ENCODE measurements at places on chromosomes 6 and 20.

DNA sequence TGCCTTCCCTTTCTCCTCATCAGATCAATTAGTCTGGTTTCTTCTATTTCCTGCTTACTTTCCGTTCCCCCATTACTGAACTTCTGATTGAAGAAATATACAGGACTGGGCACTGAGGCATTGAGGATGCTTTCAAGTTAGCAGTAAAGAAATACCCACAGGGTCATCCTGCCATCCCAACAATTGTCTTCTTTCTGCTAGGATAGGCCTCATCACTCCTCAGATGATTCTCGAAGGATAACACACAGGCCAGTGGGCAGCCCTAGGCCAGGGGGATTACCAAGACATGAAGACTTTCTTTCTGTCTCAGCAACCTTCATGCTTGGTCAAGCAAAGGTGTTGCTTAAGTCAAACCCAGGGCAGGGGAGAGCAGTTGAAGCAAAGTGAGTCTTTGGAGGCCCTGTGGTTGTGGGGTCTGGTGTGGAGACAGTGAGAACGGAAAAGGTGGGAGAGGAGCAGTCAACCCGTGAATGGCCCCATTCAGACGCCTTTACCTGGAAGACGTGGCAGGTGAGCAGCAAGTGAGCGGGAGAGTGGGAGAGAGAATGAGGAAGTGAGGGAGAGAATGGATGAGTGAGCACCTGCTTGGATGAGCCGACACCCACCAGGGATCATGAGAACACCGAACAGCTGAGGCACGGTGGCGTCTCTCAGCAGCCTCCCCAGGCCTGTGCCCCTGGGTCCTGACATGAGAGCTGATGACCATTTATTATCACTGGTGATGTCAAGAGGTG, 462.9 kb downstream of the PREX1 start:
- DNase-seq, result no peak

- no peak for DNase-seq
Observed at GRCh38 chr20:45828589-45828988, 1.5 kb upstream of the TNNC2 start.

GRCh38 chr6:33875141-33875581, 71.4 kb upstream of the MLN start:
- no peak for DNase-seq

GRCh38 chr6:90121982-90122381, 174.7 kb downstream of the BACH2 start:
- DNase-seq, result peak; percentile 19

- no peak for DNase-seq
Observed at GRCh38 chr6:70738028-70738427, 70.3 kb downstream of the SMAP1 start.

DNA sequence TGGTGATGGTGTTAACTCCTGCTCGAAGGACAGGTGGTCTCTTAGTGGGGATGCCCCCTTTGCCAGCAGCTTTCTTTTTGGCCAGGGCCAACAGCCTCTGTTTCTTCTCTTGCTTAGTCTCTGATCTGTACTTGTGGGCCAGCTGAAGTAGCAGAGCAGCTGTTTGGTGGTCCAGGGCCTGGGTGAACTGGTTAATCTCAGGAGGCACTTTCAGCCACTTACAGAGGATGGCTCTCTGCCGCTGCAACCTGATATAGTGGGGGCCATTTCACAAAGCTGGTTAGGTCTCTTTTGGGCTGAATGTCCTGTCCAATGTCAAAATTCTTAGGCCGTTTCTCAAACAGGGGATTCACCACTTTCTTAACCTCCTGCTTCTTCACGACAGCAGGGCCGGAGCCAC, 23.2 kb upstream of the LOC128125822 start:
- no peak for DNase-seq

DNA sequence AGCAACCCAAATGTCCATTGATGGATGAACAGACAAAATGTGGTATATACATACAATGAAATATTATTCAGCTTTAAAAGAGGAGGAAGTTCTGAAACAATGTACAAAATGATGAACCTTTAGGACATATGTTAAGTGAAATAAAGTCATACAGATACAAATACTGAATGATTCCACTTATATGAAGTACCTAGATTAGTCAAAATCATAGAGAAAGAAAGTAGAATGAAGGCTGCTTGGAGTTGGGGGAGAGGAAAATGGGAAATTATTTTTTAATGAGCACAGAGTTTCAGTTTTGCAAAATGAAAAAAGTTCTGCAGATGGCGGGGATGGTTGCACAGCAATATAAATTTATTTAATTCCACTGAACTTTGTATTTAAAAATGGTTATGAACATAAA, 12.4 kb downstream of the COL19A1 start:
- no peak for DNase-seq

DNA sequence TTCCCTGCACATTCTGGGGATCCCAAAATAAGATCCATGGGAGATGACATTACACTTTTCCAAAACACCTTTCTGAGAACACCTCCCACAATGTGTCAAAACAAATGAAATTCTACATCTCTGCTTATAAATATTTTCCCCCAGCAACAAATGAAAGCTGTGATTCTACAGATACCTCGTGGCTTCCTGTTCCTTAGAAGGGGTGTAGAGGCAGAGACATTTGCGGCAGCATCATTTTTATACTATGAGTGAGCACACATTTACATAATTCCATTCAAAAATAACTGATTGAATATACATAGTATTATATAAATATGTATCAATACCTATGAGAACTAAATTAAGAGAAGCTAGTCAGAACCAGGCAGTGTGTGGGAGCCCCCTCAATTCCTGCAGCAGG, 213.9 kb upstream of the JARID2 start:
- no peak for DNase-seq

GRCh38 chr6:487956-488355, 96.4 kb downstream of the IRF4 start:
- no peak for DNase-seq

DNA sequence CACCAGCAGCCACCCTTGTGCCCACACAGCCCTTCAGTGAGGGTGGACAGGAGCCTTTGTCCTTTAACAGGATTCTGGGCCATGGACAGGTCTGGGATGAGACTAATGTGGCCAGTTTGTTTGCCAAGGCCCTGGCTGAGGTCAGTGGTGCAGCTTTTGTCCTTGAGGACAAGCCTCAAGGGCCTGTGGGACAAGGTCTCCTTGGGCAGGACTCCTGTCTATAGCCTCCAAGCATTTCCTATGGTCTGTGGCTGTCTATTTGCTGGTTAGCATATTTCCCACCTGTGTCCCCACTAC, 44.1 kb downstream of the SUN5 start:
- no peak for DNase-seq

GRCh38 chr6:22972771-22973170, 403.4 kb downstream of the HDGFL1 start:
- DNase-seq, result no peak

GRCh38 chr6:56647172-56647762, 4.6 kb upstream of the DST start:
- DNase-seq, result no peak

- DNase-seq, result peak; percentile 72
Observed at GRCh38 chr20:32358883-32359632, 927 bp downstream of the ASXL1 start.

DNA sequence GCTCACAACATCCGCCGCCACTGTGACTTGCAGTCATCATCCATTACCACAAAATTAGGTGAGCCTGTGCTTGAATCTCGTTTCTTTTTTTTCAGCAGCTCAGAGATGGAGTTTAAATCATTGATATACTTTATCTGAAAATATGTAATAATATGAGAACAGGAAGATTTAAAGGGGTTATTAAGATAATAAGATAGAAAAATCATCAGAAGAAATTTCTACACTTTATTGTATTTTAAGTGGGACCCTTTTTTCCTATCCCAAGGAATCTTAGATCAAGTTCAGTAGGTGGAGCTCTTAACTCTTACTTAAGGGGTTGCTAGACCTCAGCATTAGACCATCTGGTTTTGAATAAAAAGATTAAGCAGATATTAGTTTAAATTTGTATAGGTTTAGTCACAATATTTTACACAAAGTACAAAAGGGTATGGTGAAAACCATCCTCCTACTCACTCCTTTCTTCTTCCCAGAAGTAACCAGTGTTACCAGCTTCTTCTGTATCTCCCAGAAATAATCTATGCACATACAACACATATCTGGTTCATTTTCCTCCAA, 9.4 kb upstream of the NCOA7 start:
- peak; percentile 25 for DNase-seq

DNA sequence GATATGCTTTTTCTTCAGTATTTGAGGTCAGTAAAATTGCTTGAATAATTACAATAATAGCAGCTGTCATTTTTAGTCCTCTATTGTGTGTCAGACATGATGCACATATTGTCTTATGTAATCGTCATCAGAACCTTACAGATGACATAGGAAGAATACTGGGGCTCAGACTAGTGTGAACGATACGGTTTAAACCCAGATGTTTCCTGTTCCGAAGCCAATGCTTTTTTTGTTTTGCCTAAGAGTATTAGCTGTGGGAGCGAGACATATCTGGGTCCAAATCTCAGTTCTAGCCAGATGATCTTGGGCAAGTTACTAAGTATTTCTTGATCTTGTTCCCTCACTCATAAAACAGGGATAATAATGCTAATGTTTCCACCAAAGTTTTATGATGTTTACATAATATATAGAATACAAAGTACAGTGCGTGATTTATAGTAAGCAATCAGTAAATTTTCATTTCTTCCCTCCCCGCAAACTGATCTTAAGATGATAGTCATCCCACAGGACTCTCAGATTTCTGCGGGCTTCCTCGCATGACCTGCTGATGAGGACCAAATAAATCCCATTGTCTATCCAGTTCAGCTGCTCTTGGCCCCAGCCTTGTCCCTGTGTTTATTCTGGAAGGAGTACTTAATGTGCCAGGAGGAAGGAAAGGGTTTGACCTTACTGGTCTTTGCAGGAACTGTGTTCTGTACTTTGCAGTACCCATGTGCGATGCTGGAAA, 98.2 kb downstream of the CAP2 start:
- DNase-seq, result no peak

DNA sequence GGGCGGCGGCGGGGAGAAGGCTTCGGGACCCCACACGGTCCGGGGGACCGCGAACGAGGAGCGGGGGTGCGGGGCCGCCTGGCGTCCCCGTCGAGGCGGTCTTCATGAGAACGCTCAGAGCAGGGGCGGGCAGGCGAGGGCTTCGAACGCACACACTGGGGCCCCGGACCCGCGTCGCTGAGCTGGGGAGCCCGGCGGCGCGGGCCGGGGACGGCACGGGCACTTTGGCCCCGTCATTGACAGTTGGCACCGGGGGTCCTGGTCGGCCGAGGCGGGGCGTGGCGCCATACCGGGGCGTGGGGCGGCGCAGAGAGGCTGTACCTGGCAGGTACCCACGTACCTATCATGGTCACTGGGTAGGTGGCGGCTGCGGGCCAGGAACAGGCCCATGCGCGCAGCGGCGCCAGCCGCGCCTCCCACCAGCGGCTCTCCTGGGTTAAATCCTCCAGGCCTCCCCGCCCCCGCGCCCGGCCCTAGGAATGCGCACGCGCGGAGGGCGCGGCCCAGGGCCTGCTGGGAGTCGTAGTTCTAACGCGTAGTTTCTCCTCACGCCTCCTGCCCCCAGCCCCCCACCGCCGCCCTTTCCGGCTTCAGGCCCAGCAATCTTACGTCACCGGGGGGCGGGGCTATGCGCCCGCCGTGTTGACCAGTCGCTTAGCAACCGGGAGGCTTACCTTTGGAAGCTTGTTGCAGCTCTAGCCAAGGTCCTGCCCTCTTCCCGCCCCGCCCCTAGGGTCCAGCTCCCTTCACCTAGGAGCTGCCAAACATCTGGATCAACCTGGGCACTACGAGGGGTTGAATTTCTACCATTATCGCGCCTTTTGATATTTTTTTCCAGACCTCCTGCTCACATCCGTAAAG, at the start of the genes PACRG and PRKN:
Gene PACRG, plus strand, starts transcription at position 653 of the 861 bp plus-strand sequence.
Gene PRKN, minus strand, starts transcription at position 445 of the 861 bp plus-strand sequence.
- DNase-seq, result peak; percentile 98

- peak; percentile 40 for DNase-seq
Observed at GRCh38 chr6:106125925-106126435, 39.8 kb downstream of the PRDM1 start.

DNA sequence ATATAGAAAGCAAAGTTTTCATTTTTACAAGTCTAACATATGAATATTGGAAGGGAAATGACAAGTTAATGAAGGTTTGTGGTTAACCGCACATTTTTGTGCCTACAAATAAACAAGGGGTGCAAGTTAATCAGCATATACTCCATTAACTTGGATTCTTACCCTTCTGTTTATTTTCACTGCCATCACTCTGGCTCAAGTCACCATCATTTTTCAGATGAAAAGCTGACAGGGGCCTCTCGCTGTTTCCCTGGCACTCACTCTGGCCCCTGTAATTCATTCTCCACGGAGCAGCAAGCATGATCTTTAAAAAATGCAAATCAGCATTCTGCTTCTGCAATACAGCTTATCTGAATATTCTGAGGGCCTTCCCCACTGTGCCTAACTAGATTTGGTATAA, 29.8 kb downstream of the APCDD1L start:
- no peak for DNase-seq

- DNase-seq, result no peak
Observed at GRCh38 chr6:131741688-131742393, 31.0 kb upstream of the CTAGE9 start.

GRCh38 chr6:45640081-45640491, 262.4 kb upstream of the SUPT3H start:
- no peak for DNase-seq

DNA sequence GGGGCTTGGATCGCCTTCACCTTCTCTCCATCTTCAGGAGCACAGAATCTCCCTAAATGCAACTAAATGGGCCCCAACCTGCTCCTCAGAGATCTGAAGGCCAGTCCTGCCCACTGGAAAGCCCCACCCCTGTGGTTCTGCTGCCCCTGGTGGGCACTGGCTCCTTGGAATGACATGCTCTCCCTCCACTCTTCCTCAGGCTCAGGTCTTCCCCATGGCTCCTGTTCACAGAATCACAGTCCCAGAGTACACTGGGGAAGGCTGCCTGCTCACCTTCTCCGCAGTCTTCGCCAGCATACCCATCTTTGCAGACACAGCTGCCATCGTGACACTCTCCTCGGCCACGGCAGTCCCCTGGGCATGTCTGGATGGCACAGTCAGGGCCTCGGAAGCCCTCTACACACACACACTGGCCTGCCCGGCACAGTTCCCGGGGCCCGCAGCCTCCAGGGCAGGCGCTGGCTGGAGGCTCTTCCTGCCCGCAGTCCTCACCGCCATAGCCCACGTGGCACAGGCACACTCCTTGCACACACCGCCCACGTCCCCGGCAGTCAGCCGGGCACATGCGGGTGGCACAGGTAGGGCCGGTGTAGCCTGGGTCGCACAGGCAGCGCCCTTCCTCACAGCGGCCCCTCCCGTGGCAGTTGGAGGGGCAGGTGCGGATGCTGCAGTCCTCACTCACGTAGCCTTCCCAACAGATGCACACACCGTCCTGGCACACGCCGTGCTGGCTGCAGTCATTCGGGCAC, 13.6 kb downstream of the TNXB start:
- DNase-seq, result no peak

- no peak for DNase-seq
Observed at GRCh38 chr6:149885888-149886287, 12.0 kb downstream of the RAET1E start.

DNA sequence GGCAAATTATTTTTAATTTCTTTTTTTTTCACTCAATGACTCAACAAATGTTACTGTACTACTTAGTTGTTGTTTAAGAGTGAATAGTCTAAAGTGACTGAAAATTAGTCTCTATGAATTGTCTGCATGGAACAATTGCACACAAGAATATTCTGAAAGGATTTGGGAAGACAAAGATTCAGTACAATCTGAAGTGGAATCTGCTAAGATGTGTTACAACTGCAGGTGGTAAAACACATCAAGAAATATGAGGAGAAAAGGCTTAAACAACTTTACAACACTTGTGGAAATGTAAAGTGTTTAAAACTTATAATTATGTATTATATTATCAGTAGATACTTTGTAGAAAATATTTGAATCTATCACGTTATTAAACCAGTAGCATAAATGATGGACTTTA, 193.4 kb downstream of the WDR27 start:
- DNase-seq, result no peak

Data from stimulated activated CD8-positive, alpha-beta memory T cell treated with anti-CD3 and anti-CD28 coated beads, Interleukin-2, amount 100 ng/mL, for 48 hours (primary cell).